CD4-positive, alpha-beta T cell treated with Interferon alpha-2 for 1 hour (primary cell): ENCODE measurements at places on chromosomes 12 and 14.

- no peak for DNase-seq
These were observed 1.7 kb upstream of the CFAP251 start for GRCh38 chr12:121916719-121917118.

GRCh38 chr14:24307575-24308341, at the start of gene CIDEB:
Gene CIDEB (minus strand): TSS chr14:24307977. CDS start chr14:24307858, 119 bp downstream.
- DNase-seq: peak; percentile 67

DNA sequence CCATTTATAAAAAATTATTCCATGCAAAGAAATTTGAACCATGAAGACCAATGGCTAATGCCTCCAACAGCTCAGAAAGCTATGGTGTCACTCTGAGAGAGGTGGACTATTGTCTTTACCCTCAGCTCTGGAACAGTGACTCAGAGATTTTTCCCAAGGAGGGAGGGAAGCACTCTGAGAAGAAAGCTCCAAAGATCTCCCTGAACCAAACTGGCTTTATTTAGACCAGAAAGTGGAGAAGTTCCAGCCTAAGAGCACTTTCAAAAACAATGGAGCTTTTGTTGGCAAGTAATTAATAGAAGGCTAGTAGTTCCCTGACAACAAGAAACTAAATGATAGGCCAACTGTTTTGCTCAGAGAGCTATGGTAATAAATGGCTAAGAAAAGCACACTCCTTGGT, 599.9 kb upstream of the MDGA2 start:
- DNase-seq: no peak

DNA sequence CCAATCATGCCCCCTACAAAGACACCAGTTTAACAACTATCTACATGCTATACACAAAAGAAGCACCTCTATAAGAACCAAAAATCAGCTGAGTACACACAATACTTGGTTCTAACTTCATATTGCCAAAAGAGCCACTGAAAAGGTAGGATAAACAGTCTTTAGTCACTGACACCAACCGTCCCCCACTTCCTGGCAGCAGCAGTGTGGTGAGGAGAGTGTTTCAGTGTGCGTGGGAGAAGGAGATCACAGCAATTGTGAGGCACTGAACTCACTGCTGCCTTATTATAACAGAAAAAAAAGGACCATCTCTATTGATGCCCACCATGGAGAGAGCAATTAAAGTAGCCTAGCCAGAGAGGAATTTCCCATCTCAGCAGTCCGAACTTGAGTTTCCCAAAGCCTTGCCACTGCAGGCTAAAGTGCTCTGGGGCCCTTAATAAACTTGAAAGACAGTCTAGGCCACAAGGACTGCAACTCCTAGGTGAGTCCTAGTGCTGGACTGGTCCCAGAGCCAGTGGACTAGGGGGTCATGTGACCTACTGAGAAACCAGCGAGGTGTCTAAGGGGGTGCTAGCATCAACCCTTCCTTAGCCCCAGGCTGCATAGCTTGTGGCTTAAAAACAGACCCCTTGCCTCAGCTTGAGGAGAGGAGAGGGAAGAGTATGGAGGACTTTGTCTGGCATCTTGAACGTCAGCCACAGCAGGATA, 37.1 kb upstream of the LMNTD1 start:
- DNase-seq: peak; percentile 13

- no peak for DNase-seq
These were observed 16.6 kb upstream of the KLRF1 start for GRCh38 chr12:9810671-9811070.

- no peak for DNase-seq
These were observed 2.2 kb upstream of the RPAP3 start for GRCh38 chr12:47707905-47708543.

DNA sequence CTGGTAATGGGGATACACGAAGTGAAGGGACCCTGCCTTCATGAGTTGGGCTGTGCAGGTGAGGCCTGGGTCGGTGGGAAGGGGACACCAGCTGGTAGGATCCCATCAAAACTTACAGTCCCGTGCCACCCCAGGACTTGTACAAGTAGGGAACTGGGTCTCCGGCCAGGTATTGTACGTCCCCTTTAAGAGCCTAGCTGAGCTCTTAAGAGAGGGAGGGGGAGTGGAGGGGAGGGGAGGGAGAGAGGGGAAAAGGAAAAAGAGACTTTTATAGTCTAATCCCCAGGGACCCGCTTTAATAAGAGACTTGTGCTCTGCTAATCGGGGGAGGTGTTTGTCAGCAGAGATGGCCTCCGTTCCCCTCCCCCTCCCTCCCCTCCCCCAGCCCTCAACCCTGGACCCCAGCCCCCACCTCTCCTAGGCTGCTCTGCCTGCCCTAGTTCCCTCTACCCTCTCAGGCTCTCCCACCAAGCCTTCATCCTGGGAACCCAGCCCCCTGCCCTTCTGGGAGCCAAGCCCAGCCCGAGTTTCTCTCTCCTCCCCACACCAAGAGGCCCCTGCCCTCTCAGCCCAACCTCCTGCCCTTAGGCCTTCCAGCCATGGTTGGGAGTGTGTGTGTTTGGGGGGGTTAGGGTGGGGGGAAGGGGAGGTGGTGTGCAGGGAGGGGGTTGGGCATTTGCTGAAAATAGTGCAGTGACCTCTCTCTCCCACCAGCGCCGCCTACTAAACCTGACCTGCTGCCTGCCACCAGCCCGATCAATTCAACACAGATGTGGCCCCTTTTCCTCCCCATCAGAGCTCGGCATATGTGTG, 2.6 kb downstream of the GDF11 start:
- no peak for DNase-seq

DNA sequence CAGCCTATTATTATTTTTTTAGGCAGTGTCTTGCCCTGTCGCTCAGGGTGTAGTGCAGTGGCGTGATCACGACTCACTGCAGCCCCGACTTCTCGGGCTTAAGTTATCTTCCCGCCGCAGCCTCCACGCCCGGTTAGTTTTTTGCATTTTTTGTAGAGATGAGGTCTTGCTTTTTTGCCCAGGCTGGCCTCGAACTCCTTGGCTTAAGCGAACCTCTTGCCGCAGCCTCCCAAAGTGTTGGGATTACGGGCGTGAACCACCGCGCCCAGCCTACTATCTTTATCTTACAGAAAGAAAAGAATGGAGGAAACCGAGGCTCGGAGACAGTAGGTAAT, 507 bp upstream of the PTPN11 start:
- no peak for DNase-seq

- no peak for DNase-seq
These were observed 12.5 kb downstream of the EGLN3 start for GRCh38 chr14:33938131-33938949.

DNA sequence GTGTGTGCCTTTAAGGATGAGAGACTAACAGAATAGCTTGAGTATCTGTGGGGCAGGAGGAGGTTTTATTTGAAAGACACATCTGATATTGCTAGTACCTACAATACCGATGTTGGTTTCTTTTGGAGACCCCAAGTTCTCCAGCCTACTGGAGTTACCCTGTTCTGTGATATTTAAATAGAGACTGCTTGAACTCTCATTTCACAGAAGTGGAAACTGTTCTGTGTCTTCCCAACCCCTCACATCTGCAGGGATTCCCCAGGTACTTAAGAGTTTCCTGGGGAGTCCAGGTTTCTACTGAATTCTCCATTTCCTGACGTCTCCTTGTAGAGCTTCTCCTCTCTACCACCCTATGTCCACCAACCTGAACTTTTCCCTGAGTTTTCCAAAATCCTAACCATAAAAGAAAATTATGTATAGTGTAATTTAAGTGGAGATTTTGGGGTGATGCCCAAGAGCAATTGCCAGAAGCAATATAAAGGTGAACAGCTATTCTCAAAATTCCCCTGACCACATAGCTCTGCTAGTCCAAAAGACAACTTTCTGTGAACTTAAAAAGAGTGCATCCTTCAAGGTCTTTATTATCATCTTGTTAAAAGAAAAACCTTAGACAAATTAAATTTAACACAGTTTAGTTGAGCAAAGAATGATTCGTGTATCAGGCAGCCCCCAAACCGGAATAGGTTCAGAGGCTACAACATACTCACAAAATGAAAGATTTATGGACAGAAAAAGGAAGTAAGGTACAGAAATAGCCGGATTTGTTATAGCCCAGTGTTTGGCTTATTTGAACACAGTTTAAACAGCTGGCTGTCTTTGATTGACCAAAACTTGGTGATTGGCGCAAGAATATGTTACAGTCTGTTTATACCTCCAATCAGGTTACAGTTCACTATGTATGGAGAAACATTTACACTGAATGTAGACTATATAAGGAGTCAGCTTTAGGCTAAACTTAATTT, 373.4 kb downstream of the NUAK1 start:
- DNase-seq: no peak

- DNase-seq: no peak
These were observed 38.5 kb upstream of the MDM1 start for GRCh38 chr12:68370667-68371066.

DNA sequence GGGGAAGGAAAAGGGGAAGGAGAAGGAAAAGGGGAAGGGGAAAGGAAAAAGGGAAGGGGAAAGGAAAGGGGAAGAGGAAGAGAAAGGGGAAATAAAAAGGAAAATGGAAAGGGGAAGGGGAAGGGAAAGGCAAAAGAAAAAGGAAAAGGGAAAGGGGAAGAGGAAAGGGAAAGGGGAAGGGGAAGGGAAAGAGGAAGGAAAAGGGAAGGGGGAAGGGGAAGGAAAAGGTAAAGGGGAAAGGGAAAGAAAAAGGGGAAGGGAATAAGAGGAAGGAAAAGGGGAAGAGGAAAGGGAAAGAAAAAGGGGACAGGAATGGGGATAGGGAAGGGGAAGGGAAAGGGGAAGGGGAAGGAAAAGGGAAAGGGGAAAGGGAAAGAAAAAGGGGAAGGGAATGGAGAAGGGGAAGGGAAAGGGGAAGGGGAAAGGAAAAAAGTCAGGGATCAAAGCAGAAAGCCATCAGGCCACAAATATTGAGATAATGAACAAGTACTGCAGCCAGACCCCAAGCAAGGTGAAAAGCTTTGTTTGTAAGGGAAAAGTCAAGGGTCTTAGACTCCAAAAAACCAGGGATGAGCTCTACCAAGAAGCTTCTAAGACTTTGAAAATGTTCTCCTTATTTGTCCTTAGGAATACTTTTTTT, 20.0 kb downstream of the DICER1 start:
- DNase-seq: no peak

DNA sequence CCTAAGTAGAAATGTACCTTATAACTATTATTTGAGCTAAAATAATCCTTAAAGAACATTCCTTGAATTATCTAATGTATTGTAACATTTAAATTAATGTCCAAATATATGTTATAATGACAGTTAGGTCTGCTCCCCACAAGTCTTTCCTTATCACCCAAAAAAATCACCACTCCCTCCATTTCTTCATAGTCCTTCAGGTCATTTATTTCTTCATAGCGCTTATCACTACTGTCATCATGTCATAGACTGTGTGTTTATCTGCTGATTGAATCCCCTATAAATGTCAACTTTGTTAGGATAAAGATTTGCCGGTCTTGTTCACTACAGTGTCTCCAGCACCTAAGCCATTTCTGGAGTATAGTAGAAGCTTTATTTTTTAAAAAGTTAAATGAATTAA, 12.0 kb downstream of the LUM start:
- DNase-seq: no peak

GRCh38 chr12:79644274-79645234, 46.2 kb downstream of the PAWR start:
- DNase-seq: no peak

DNA sequence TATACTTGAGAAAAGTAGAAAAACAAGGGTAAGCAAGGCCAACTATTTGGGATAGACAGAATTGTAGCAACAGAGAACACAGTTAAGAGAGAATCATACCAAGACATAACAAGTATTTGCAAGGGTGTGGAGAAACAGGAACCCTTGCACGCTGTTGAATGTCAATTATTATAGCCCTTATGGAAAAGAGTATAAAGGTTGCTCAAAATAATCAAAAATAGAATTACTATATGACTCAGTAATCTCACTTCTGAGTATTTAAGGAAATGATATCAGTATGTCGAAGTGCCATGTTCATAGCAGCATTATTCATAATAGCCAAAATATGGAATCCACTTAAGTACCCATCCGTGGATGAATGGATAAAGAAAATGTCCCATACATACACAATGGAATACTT, 193.3 kb downstream of the PHLDA1 start:
- no peak for DNase-seq

GRCh38 chr12:60539592-60539991, 943.8 kb downstream of the SLC16A7 start:
- no peak for DNase-seq

- DNase-seq: no peak
These were observed 408.8 kb downstream of the FUT8 start for GRCh38 chr14:65821224-65821753.

GRCh38 chr12:46185686-46186085, 83.2 kb downstream of the SLC38A1 start:
- DNase-seq: no peak

DNA sequence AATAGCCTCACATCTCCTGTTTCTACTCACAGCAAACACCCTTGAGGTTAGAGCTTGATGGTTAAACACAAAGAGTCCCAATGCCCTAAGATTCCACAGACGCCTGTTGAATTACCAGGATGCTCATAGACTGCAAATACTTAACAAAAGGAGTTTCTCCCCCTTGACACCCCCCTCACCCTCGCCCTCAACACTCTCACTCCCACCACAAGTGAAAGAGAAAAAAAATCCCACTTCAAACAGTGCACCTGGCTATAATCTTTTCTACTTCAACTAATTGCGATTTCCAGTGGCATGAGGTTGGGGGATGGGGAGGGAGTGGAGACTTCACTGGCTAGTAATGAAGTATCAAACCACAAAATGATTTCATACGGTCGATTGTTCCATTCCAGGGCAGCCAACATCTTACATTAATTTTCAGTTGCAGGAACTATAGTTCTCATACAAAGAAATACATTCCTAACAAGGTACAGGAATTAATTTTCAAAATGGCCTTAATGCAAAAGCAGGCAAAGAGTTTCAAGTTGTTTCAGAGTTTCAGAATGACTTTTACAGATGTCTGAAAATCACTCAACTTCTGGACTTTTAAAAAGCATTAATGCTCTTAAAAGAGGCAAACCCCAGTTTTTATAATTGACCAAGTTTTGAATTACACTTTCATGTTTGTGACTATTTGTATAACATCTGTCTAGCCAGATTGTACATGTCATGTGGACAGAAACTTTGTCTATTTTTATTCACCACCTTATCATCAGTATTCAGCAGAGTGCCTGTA, 390.7 kb downstream of the C12orf75 start:
- no peak for DNase-seq

- no peak for DNase-seq
These were observed 249.9 kb upstream of the FLRT2 start for GRCh38 chr14:85280074-85280473.

GRCh38 chr14:50044042-50044651, 72.2 kb downstream of the VCPKMT start:
- peak; percentile 57 for DNase-seq
